NCI-H1048 (cell line): ENCODE measurements at places on chromosomes 12 and 14.

DNA sequence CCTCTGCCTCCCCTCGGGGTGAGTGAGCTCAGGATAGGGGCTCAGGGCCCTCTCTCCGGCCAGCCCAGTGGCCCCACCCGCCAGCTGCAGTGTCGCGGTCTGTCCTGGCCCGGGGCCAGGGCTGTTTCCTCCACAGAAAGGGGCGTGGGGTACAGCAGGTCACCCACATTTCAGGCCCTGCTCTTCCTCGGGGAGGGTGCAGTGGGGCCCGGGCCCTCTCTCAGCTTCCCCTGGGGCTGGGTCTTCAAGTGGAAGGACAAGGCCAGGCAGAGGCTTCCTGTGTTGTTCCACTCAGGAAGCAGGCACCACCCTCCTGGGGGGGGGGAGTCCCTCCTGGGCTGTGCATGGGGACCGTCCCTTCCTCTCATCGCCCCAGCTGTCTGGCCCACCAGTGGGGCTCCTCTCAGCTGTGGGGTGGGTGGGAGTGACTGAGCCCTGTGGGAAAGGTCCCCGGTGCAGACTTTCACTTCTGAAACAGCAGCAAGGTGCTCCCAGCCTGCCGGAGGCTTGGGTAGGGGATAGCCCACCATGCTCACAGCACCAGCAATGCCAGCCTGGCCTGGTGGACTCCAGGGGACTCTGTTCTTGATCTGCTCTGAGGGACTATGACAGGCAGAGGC, 3.7 kb downstream of the GPR132 start:
- no peak for DNase-seq

GRCh38 chr12:126483145-126484068, 1418.2 kb downstream of the AACS start:
- DNase-seq: no peak

- no peak for DNase-seq
Observed at GRCh38 chr12:23860019-23860418, 89.5 kb downstream of the SOX5 start.

GRCh38 chr12:62789851-62790250, 145.1 kb downstream of the PPM1H start:
- DNase-seq: no peak

GRCh38 chr12:57603815-57604453, 690 bp upstream of the DTX3 start:
- no peak for DNase-seq

- no peak for DNase-seq
Observed at GRCh38 chr12:72075891-72076557, 137.4 kb downstream of the TPH2 start.

DNA sequence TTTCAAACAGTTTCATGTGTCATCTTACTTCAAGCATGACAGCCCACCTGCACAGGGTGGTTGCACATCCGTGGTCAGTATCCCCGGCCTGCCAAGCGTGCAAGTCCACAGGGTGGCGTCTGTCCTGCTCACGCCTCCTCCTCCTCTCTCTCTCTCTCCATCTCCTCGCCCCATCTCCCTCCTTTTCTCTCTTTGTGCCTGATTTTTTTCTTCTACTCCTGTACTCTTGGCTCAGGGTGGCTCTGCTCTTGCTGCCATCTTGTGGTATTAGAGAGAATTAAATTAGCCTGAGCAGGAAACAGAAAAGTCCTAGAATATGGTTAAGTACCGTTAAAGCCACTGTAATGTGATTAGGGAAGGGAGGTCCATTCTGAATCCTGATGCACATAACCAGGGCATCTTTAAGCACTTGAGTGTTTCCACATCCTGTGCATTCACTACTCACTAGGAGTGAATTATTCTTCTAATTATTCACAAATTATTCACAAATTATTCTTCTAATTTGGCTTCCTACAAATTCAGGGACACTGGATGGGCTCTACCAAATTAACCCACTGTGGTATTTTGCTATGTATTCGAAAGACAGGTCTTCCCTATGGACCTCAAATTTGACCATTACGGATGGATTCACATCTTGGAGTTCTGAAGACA, 25.5 kb upstream of the DTX1 start:
- no peak for DNase-seq

- DNase-seq: no peak
Observed at GRCh38 chr14:50806241-50806933, 24.6 kb downstream of the NIN start.

DNA sequence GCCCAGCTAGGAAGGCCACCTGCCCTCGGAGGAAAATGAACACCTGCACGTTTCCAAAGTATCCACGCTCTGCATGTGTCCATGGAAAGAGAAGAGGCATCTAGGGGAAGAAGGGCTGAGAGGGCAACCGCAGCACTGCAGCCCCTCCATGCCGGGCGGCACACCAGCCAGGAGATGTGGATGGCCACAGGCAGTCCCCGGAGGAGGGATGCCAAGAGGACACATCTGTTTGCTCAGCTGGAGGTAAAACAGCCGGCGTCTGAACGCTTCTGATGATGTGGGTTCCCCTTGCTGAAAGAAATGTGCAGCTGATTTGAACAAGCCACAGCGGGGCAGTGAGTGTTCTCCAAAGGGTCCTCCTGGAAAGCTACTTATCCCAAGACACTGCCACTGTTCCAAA, 34.0 kb downstream of the CHGA start:
- no peak for DNase-seq

DNA sequence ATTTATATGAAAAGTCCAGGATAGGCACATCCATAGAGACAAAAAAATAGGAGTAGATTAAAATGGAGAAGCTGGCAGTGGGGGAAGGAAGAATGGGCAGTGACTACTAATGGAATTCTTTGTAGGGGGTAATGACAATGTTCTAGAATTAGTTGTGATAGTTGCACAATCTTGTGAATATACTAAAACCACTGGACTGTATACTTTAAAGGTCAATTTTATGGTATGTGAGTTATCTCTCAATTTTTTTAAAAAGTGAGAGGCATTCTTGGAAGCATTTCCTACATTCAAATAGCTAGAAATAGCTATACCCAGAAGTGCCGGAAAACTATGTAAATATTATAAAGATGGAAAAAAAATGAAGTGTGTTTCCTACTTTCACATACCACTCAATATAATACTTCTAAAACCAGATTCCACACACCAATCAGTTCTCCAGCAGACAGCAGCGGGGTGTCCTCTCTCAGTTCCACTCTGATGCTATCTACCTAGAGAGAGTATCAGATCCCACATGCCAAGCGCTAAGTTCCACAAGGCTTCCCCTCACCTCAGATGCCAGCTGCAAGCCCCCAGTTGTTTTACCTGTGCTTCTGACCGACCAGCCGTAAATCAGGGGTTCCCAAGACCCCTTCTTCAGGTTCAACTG, 41.7 kb upstream of the NID2 start:
- no peak for DNase-seq

DNA sequence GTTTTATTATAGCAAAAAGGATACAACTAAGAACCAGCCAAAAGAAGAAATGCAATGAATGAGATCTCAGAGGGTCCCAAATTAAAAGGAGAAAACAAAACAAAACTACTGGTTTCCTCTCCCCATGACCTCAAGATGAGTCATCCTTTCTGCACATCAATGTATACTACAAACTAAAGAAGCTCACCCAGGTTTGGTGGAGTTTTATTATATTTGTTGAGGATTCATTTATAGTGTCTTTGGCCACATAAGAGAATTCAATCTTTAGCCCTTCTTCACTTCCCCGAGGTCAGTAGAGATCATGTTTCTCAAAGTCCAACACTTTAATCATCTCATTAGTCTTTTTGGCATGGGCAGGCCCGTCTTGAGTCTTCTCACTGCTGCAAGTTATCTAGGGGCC, 210.6 kb downstream of the SLC6A15 start:
- no peak for DNase-seq

GRCh38 chr14:93173943-93174395, 10.7 kb downstream of the MOAP1 start:
- no peak for DNase-seq

GRCh38 chr14:65738339-65738738, 325.8 kb downstream of the FUT8 start:
- DNase-seq: no peak

DNA sequence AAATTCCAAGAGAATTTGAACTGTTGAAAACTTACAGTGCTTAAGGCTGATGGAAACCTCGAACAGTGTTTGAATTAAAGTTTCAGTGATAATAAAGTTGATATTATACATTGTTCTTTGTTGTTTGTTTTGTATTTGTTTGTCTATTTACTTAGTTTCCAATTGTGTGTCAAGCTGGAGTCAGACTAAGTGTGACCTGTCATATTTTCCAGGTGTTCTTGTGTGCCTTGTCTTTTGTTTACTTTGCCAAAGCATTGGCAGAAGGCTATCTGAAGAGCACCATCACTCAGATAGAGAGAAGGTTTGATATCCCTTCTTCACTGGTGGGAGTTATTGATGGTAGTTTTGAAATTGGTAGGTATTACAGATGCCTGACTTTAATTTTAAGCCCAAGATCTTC, 6.0 kb downstream of the SLCO1C1 start:
- no peak for DNase-seq

- DNase-seq: no peak
Observed at GRCh38 chr12:104469523-104469922, 12.8 kb downstream of the CHST11 start.

DNA sequence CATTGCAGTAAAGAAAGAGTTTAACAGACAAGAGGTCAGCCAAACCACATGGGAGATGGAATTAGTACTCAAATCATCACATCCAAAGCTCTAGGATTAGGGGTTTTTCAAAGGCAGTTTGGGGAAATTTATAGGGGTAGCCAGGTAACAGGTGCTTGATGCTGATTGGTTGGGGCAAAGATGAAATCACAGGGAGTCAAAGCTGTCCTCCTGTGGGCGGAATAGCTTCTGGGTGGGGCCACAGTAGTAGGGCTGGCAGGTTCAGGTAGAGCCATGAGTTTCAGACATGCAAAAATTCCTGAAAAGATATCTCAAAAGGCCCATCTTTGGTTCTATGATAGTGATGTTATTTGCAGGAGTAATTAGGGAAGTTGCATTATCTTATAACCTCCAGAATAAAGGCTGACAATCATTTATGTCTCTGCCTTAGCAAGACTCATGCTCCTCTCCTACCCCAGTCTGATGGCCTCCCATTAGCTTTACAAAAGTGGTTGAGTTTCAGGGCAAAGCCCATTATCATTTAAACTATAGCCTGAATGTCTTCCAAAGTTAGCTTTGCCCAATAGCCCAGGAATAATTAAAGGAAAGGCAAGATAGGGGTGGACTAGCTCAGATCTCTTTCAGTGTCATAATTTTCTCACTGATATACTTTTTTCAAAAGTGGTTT, 42.1 kb upstream of the CNTN1 start:
- DNase-seq: no peak

DNA sequence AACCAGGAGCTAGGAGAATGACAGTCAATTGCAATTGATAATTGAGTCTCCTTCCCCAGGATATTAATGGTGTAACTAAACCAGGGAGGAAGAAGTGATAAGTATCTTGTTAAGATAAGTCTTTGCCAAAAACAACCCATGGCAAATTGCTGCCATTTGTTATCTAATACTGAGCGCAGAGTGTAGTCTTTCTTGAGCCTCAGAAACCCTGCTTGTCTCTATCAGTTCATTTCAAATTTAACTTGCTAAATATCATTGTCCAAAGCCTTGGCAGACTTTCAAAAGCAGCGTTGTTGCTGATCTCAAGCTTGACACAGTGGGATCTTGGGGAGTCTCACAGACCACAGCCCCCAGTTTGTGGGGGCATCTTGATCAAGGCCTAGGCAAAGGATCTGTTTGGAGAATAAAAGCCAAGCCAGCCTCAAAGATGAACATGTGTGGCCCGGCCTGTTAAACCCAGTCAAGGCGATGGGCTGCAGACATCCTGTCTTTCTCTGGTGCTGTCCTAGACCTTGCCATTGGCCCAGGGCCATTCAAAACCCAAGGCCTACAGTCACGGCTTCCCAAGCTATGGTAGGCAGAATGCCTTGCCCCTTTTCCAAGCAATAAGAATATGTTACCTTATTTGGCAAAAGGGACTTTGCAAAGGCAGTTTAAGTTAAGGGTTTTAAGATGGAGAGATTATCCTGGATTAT, 164.2 kb downstream of the CHST11 start:
- DNase-seq: no peak

GRCh38 chr12:22117563-22118237, 71.7 kb downstream of the CMAS start:
- no peak for DNase-seq

DNA sequence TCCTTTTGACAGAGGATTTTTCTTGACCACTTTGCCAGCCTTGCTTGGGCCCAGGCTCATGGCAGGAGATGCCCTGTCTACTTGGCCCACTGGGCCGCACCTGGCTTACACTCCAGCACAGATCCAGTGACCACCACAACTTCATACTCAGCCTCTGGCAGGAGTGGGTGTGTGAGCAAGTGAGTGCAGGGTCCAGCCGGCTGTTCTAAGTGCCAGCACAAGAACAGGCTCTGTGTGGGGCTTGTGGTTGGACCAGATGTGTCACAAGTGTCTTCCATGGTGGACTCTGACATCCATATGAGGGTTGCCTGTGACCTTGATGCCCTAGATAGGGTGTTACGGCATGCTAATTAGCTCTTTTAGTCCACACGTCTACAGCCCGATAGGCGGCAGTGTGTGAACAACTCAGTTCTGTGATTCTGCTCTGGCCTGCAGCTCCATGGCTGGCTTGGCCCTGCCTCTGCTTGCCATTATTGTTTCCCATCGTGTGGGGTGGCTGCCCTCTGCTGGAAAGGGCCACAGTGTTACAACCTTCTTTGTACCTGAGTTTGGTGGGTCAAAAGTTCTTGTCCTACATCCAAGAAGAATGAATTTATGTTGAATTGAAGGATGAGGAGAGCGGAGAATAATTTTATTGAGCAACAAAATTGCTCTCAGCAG, 1089.1 kb downstream of the SLC6A15 start:
- DNase-seq: peak; percentile 22

- no peak for DNase-seq
Observed at GRCh38 chr12:24011927-24012507, 62.5 kb upstream of the SOX5 start.
